Aorta (tissue), 5 donors: ENCODE measurements at places on chromosomes 13 and 19. TPM values are rescaled to one million over a fixed set of nuclear protein-coding genes. Genes with fewer than 3 reads are reported as not detected.

The ZNF835 gene
- 2.5 TPM for total RNA-seq

The RAB20 gene
- total RNA-seq = 22.4 TPM

DNA sequence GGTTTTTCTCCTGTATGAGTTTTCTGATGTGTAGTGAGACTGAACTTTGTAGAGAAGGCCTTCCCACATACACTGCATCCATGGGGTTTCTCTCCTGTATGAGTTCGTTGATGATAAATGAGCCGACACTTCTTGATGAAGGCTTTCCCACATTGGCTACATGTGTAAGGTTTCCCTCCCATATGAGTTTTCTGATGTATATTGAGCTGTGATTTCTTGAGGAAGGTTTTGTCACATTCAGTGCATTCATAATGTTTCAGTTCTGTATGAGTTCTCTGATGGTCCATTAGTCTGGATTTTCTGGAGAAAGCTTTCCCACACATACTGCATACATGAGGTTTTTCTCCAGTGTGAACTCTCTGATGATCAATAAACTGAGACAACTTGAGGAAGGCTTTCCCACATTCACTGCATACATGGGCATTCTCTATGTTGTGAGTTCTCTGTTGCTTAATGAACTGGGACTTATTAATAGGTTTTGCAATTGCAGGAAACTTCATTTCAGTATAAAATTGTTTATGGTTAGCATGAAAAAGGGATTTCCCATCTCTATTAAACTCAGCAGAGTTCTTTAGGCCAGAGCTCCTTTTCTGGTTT, 7.5 kb upstream of the ZNF350 start:
- H3K27ac ChIP-seq = no peak overlapping the region
- H3K36me3 ChIP-seq = peaks cover 47% of the 10 kb centered on the region

DNA sequence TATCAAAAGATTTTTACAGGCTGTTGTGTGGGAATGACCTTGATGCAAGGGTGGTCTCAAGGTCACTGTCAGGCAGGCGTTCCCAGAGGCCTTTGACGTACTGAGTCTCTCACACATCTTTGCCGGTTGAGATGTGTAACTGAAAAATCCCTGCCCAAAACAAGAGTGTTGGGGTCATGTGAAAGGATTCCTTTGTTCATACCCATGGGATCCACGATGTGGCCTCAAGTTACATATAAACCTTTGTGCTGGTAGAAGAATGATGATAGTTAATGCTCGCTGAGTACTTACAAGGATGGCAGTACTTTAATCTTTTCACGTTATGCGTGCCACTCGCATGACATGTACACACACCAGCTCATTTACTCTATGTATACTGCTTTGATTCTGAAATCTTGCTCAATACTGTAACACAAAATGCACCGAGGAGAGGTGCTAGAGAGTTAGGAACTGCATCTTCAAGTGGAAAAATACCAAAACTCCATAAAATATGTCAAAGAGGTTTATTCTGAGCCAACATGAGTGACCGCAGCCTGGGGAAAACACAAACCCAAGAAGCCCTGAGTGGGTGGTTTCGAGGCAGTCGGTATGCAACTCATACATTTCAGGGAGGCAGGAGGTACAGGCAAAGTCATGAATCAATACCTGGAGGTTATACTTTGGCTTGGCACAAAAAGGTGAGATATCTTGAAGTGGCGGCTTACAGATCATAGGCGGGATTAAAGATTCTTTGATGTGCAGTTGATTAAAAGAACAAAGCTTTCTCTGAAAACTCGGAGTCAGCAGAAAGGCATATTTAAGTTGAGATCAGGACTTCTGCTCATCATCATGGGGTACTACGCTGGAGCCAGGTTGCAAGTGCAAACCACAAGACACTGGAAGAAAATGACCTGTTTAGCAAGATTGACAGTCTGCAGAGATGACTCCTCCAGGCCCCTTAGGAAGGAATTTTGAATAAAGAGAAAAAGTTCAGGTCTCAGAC, 87.4 kb upstream of the ARHGEF7 start:
- no peak overlapping the region for H3K4me3 ChIP-seq
- H3K36me3 ChIP-seq = no peaks in the 10 kb centered on the region
- H3K27ac ChIP-seq = no peak overlapping the region

DNA sequence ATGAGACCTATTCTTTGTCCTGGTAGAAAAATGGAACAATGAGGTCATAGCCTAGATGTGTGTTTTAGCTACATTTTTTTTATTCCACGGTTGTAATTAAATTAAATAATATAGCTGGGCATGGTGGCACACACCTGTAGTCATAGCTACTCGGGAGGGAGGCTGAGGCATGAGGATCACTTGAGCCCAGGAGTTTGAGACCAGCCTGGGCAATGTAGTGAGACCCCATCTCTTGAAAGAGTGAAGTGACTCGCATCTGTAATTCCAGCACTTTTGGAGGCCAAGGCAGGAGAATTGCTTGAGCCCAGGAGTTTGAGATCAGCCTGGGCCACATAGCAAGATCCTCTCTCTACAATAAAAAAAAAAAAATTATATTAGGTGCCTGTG, 11.7 kb upstream of the CBLC start:
- H3K4me3 ChIP-seq = no peak overlapping the region
- no peak overlapping the region for H3K27ac ChIP-seq
- no peak for DNase-seq
- no peaks in the 10 kb centered on the region for H3K27me3 ChIP-seq
- no peaks in the 10 kb centered on the region for H3K36me3 ChIP-seq

The OXGR1 gene
- total RNA-seq = not detected

DNA sequence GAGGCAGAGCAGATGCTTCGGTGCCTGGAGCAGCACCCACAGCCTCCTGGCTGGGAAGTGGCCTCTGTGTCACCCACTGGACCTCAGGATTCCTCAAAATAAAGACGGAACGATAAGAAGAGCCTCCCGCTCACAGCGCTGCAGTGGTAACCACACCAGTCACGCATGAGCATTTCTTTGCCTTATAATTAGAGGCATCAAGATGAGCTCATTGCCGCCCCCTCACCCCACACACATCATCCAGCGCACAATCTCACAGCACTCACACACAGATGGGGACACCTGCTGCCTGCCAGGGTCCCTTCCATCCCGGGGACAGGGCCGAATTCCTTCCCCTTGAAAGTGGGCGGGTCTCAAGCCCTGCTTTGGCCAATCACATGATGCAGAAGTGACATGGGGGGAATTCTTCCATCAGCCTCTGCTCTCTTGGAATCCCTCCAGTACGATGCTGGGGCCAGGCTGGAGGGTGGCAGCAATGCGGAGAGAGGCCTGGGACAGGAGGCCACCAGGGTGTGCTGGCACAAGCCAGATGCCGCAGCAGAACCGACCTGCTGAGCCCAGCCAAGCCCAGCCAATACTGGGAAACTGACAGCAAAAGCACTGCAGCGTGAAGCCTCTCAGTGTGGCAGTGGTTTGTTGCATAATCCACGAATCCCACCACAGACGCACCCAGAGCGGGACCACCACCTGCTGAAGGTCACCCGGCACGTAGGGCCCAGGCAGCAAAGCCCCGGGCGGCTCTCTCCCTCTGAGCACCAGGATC, 16.0 kb downstream of the PIP5K1C start:
- H3K27ac ChIP-seq = no peak overlapping the region
- H3K27me3 ChIP-seq = no peaks in the 10 kb centered on the region
- no peaks in the 10 kb centered on the region for H3K36me3 ChIP-seq
- H3K4me3 ChIP-seq = no peak overlapping the region

The EDDM13 gene
- not detected for total RNA-seq

GRCh38 chr19:2166741-2167738, 3.3 kb downstream of the DOT1L start:
- H3K27me3 ChIP-seq = no peaks in the 10 kb centered on the region
- peaks cover 4% of the 10 kb centered on the region for H3K4me1 ChIP-seq
- H3K4me3 ChIP-seq = no peak overlapping the region
- DNase-seq = peak; percentile 91
- no peak overlapping the region for H3K27ac ChIP-seq

DNA sequence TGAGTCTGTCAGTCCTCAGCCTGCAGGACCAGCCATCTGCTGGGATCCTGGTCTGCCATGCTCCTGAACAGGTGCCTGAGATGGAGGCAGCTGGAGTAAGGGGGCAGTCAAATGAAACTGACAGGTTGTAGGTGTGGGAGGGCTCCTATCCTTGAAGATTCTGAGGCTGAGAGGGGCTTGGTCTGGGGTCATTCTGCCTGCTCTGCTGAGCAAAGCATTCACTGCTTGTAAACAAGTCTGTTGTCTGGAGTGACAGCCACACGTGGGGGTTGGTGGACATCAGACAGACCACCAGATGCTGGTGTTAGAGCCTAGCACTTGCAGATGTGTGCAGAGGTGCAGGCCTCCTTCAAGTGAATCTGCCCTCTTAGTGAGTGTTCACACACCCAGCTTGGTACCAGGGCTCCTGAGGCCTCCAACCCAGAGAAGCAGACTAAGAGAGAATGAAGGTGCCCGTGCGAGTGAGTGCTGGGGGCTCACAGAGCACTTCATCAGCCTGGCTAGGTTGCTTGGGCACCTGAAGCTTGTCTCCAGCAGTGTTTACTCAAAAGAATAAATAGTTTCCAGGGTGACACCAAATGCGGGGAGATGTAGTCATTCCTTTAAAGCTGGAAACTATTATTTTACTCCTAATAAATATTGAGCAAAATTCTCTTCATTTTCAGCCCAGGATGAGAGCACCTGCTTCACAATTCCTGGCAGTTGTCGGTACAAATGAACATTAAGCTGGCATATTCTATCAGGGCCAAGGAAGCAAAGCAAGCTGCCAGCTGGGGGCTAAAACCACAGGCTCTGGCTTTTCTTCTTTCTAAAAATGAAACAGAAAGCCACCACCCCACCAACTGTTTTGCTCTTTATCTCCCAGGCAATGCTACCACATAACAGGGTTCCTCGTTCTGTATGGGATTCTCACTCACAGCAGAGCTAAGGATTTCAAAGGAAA, 82.3 kb downstream of the RNASEH2B start:
- H3K4me1 ChIP-seq = peaks cover 4% of the 10 kb centered on the region
- DNase-seq = no peak
- no peak overlapping the region for H3K27ac ChIP-seq
- no peak overlapping the region for H3K4me3 ChIP-seq
- H3K36me3 ChIP-seq = no peaks in the 10 kb centered on the region
- no peaks in the 10 kb centered on the region for H3K27me3 ChIP-seq

DNA sequence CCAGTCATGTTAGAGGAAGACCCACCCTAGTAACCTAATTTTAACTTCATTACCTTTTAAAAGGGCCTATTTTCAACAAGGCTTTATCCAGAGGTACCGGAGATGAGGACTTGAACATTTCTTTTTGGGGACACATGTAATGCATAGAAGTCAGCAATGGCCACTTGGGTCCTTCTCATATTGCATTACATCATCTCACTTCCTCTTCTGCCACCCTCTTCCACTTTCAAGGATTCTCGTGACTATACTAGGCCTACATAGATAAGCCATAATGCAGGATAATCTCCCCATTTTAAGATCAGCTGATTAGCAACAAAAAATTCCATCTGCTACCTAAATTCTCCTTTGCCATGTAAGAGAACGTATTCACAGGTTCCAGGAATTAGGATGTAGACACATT, 557.2 kb downstream of the KCTD12 start:
- no peak for DNase-seq
- H3K4me1 ChIP-seq = peaks cover 8% of the 10 kb centered on the region

The FXYD1 gene
- 202 TPM for total RNA-seq

GRCh38 chr13:110492679-110493593, 68.6 kb downstream of the RAB20 start:
- no peak overlapping the region for H3K27ac ChIP-seq
- H3K4me1 ChIP-seq = no peaks in the 10 kb centered on the region
- peaks cover 26% of the 10 kb centered on the region for H3K36me3 ChIP-seq
- H3K4me3 ChIP-seq = no peak overlapping the region

The PRSS57 gene
- not detected for total RNA-seq

DNA sequence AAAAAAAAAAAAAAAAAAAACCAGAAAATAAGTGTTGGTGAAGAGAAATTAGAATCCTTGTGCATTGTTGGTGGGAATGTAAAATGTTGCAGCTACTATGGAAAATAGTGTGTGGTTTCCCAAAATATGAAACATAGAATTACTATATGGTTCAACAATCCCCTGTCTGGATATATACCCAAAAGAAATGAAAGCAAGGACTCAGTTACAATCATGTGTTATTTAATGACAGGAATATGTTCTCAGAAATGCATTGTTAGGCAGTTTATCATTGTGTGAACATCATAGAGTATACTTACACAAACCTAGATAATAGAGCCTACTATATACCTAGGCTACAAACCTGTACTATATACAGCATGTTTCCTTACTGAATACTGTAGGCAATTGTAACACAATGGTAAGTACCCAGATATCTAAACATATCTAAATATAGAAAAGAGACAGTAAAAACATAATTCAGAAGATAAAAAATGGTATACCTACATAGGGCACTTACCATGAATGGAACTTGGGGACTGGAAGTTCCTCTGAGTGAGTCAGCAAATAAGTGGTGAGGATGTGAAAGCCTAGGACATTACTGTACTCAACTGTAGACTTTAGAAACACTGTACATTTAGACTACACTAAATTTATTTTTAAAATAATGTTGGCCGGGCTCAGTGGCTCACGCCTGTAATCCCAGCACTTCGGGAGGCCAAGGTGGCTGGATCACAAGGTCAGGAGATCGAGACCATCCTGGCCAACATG, 25.7 kb upstream of the SLC7A1 start:
- H3K27ac ChIP-seq = no peak overlapping the region
- no peaks in the 10 kb centered on the region for H3K27me3 ChIP-seq
- H3K36me3 ChIP-seq = no peaks in the 10 kb centered on the region
- H3K4me3 ChIP-seq = no peak overlapping the region

The EFNB2 gene
- 35.0 TPM for total RNA-seq

- H3K36me3 ChIP-seq = no peaks in the 10 kb centered on the region
- peaks cover 2% of the 10 kb centered on the region for H3K27me3 ChIP-seq
- no peaks in the 10 kb centered on the region for H3K4me1 ChIP-seq
- peak; percentile 96 for DNase-seq
- H3K27ac ChIP-seq = peak overlapping the region; percentile 92
- peak overlapping the region; percentile 87 for H3K4me3 ChIP-seq
These were observed 1.1 kb downstream of the MIDN start for GRCh38 chr19:1249298-1249989.

GRCh38 chr13:24116131-24116530, 44.4 kb upstream of the SPATA13 start:
- no peak for DNase-seq
- no peak overlapping the region for H3K4me3 ChIP-seq
- H3K36me3 ChIP-seq = no peaks in the 10 kb centered on the region
- H3K27me3 ChIP-seq = no peaks in the 10 kb centered on the region
- H3K4me1 ChIP-seq = no peaks in the 10 kb centered on the region

GRCh38 chr13:76016799-76017400, 380.8 kb downstream of the LMO7 start:
- H3K4me3 ChIP-seq = no peak overlapping the region
- no peak overlapping the region for H3K27ac ChIP-seq
- no peaks in the 10 kb centered on the region for H3K36me3 ChIP-seq

DNA sequence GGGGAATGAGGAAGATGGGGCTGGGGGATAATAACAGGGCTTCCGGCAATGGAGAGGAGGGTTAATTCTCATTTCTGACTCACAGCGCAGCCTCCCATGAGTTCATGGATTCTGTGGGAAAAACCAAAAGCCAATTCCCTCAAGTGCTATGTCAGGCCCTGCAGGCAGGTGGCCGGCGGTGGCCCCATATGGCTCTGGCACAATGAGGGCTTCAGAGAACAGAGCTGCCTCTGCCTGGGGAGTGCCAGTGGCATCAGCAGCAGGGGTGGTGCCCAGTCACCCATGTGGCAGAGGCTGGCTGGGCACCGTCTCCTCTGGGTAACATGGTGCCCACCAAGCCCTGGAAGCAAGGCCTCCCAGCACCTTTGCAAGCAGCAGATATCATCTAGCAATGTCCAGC, 69.1 kb downstream of the ALOX5AP start:
- H3K4me3 ChIP-seq = no peak overlapping the region
- no peaks in the 10 kb centered on the region for H3K27me3 ChIP-seq
- H3K36me3 ChIP-seq = no peaks in the 10 kb centered on the region
- DNase-seq = no peak
- no peak overlapping the region for H3K27ac ChIP-seq
